Mesothelial cell of epicardium (in vitro differentiated cells): ENCODE measurements at places on chromosomes 11 and 22.

DNA sequence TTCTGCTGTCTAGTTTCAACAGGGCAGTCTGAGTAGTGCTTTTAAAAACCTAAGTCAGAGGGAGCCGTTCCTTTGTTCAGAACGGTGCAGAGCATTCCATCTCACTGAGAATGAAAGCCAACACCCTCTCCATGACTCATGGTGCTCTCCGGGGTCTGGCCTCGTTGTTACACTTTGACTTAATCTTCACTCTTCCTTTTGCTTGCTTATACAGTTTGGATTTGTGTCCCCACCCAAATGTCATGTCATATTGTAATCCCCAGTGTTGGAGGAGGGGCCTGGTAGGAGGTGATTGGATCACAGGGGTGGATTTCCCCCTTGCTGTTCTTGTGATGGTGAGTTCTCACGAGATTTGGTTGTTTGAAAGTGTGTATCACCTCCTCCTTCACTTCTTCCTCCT lies 292.2 kb downstream of the ST3GAL4 start:
- no peak overlapping the region for H3K27ac ChIP-seq
- H3K4me3 ChIP-seq, result no peak overlapping the region
- no peaks in the 10 kb centered on the region for H3K36me3 ChIP-seq
- no peaks in the 10 kb centered on the region for H3K4me1 ChIP-seq

- no peaks in the 10 kb centered on the region for H3K36me3 ChIP-seq
- no peak overlapping the region for H3K4me3 ChIP-seq
- H3K27me3 ChIP-seq, result peaks cover 29% of the 10 kb centered on the region
- DNase-seq, result no peak
- H3K27ac ChIP-seq, result no peak overlapping the region
- H3K4me1 ChIP-seq, result no peaks in the 10 kb centered on the region
These were observed 9.5 kb downstream of the MFNG start for GRCh38 chr22:37476389-37477329.

DNA sequence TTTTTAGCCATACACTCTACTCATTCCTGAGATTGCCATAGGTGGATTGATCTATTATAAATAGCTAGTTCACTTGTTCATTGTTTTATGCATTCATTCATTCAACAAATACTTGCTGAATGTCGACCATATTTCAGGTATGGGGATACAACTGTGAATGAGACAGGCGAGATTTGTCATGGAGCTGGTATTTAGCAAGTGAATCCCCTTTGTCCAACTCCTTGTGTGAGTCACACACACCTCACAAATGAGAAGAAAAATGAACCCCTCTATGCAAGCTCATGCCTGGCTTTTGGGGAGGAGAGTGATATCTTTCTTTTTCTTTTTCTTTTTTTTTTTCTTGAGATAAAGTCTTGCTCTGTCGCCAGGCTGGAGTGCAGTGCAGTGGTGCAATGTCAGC lies 1.8 kb upstream of the AMPD3 start:
- H3K27me3 ChIP-seq, result peaks cover 32% of the 10 kb centered on the region
- H3K4me1 ChIP-seq, result peaks cover 33% of the 10 kb centered on the region
- H3K27ac ChIP-seq, result no peak overlapping the region
- H3K36me3 ChIP-seq, result no peaks in the 10 kb centered on the region
- H3K4me3 ChIP-seq, result no peak overlapping the region

- H3K36me3 ChIP-seq, result no peaks in the 10 kb centered on the region
- no peaks in the 10 kb centered on the region for H3K27me3 ChIP-seq
- DNase-seq, result no peak
- peak overlapping the region; percentile 93 for H3K27ac ChIP-seq
- no peak overlapping the region for H3K4me3 ChIP-seq
These were observed 16.0 kb downstream of the TXN2 start for GRCh38 chr22:36465232-36466021.

DNA sequence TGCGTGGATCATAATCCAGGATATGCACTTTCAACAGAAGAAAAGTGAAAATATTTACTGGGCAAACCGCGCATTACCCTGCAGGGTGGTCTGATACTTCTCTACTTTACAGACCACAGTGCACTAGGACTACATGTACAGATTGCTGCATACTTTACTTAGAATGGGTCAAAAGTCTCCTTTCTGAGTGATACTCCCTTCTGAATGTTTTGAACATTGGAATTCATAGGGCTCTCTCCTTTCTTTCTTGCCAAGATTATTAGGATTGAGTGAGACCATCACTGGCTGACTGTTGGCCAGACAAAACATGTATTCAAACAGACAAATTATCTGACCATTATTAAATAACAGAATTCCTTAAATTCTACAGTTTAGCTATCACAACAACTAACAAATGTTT lies 6.6 kb upstream of the FIBIN start:
- no peak for DNase-seq
- H3K36me3 ChIP-seq, result peaks cover 8% of the 10 kb centered on the region
- no peaks in the 10 kb centered on the region for H3K27me3 ChIP-seq
- H3K4me1 ChIP-seq, result no peaks in the 10 kb centered on the region

- no peak overlapping the region for H3K27ac ChIP-seq
- DNase-seq, result no peak
- H3K36me3 ChIP-seq, result peaks cover 91% of the 10 kb centered on the region
- no peak overlapping the region for H3K4me3 ChIP-seq
These were observed 50.0 kb upstream of the CLTCL1 start for GRCh38 chr22:19341500-19341899.

GRCh38 chr11:57638005-57638781 lies 11.5 kb downstream of the YPEL4 start:
- H3K4me3 ChIP-seq, result peak overlapping the region; percentile 90
- H3K27me3 ChIP-seq, result no peaks in the 10 kb centered on the region
- DNase-seq, result peak; percentile 82
- peaks cover 1% of the 10 kb centered on the region for H3K36me3 ChIP-seq
- peaks cover 59% of the 10 kb centered on the region for H3K4me1 ChIP-seq

DNA sequence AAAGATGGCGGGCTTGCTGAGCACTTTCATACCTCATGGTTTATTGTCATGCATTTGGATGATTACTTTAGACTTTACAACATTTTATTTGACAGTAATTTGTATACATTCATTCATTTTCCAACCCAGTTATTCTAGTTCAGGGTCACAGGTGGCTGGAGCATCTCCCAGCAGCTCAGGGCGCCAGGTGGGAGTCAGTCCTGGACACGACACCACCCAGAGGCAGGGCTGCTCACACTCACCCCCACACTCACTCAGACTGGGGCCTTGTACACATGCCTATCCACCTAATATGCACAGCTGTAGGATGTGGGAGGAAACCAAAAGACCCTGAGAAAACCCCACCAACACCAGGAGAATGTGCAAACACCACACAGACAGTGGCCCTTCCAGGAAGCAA lies 123.9 kb downstream of the OPCML start:
- no peak overlapping the region for H3K27ac ChIP-seq
- no peak for DNase-seq
- peaks cover 5% of the 10 kb centered on the region for H3K4me1 ChIP-seq
- H3K4me3 ChIP-seq, result no peak overlapping the region
- no peaks in the 10 kb centered on the region for H3K36me3 ChIP-seq
- H3K27me3 ChIP-seq, result peaks cover 10% of the 10 kb centered on the region

DNA sequence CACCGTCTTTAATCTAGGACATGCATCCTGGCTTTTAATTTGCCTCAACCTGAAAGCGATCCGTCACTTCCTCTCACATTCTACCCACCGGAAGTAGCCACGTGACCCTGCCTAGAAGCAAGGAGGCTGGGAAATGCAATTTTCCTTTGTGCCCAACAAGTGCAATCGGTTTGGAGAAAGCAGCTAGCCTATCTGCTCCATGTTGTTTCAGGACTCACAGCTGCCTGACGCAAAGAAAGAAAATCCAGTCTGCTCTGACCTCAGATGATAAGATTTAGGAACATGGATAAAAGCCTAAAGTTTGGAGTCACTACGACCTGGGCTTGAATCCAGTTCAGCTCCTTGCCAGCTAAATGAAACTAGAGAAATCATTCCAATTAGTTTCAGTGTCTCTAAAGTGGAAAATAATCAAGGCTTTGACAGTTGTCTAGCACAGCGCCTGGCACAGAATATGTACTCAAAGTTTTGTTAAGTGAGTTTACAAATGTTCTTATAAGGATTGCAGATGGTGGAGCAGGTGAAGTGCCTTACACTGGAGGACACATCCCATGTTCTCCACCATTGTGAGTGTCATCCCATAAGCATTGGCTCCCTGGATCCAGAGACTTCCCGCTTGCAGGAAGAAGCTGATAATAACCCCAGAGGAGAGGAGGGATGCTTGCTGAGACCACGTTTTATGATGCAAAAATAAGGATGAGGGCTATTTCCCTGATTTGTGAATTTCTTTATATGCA lies 553.7 kb downstream of the MN1 start:
- H3K27ac ChIP-seq, result peak overlapping the region; percentile 58
- peaks cover 1% of the 10 kb centered on the region for H3K36me3 ChIP-seq

DNA sequence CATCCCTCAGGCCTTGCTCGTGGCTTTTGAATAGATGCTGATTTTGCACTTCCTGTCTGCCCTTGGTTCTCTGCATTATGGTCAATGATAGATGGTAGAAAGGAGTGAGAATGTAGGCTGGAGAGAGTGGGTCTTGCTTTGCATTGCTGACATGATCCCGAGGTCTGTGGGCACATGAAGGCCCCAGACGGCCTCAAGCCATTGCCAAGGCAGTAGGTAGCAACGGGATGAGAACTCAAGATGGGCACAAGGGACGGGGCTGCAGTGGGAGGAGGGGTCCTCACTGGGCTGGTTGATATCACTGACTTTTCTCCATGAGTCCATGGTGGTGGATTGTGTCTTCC lies 54.0 kb downstream of the GAB4 start:
- no peaks in the 10 kb centered on the region for H3K27me3 ChIP-seq
- H3K4me1 ChIP-seq, result no peaks in the 10 kb centered on the region
- H3K27ac ChIP-seq, result no peak overlapping the region
- no peak for DNase-seq
- no peaks in the 10 kb centered on the region for H3K36me3 ChIP-seq
- H3K4me3 ChIP-seq, result no peak overlapping the region

- peaks cover 28% of the 10 kb centered on the region for H3K4me1 ChIP-seq
- H3K36me3 ChIP-seq, result no peaks in the 10 kb centered on the region
- H3K4me3 ChIP-seq, result no peak overlapping the region
These were observed 76.1 kb downstream of the PRR5L start for GRCh38 chr11:36372101-36372771.

DNA sequence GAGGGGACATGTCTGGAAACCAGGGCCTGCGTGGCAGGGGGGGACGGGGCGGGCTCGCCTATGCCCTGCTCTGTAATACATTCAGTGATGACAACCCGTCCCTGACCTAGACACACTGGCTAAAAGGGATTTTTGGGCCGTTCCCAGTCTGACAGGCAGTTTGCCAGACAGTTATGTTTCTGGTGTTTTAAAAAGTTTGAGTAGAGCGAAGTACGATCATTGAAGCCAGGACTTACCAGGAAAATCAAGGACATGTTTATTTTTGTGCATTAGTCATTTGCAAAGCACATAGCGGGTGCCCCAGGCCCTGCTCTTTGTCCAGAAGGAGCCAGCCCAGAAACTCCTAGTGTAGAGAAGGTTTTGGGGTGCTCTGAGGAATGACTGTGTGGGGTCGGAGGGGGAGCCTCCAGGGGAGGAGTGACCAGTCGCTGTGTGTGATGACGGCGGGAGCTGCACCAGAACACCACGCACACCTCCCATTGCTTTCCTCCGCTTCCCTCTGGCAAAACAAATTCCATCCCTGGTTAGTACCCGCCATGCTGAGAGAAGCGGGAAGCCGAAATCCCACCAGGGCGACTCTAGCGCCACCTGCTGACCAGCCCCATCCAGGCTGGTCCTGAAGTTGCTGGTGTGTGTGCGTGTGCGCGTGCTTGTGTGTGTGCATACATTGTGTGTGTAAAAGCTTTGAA lies 50.8 kb downstream of the FBLN1 start:
- H3K4me3 ChIP-seq, result no peak overlapping the region
- peaks cover 35% of the 10 kb centered on the region for H3K4me1 ChIP-seq
- peak; percentile 58 for DNase-seq
- H3K27ac ChIP-seq, result peak overlapping the region; percentile 39
- peaks cover 54% of the 10 kb centered on the region for H3K36me3 ChIP-seq

- no peaks in the 10 kb centered on the region for H3K4me1 ChIP-seq
- no peak overlapping the region for H3K4me3 ChIP-seq
- no peaks in the 10 kb centered on the region for H3K36me3 ChIP-seq
- no peaks in the 10 kb centered on the region for H3K27me3 ChIP-seq
- H3K27ac ChIP-seq, result no peak overlapping the region
These were observed 48.7 kb downstream of the IGF2 start for GRCh38 chr11:2090172-2091111.

- peaks cover 9% of the 10 kb centered on the region for H3K36me3 ChIP-seq
- H3K4me3 ChIP-seq, result peak overlapping the region; percentile 78
- DNase-seq, result no peak
- no peaks in the 10 kb centered on the region for H3K27me3 ChIP-seq
- H3K27ac ChIP-seq, result peak overlapping the region; percentile 93
- peaks cover 60% of the 10 kb centered on the region for H3K4me1 ChIP-seq
These were observed 179.7 kb downstream of the IGLL1 start for GRCh38 chr22:23400286-23400981.

DNA sequence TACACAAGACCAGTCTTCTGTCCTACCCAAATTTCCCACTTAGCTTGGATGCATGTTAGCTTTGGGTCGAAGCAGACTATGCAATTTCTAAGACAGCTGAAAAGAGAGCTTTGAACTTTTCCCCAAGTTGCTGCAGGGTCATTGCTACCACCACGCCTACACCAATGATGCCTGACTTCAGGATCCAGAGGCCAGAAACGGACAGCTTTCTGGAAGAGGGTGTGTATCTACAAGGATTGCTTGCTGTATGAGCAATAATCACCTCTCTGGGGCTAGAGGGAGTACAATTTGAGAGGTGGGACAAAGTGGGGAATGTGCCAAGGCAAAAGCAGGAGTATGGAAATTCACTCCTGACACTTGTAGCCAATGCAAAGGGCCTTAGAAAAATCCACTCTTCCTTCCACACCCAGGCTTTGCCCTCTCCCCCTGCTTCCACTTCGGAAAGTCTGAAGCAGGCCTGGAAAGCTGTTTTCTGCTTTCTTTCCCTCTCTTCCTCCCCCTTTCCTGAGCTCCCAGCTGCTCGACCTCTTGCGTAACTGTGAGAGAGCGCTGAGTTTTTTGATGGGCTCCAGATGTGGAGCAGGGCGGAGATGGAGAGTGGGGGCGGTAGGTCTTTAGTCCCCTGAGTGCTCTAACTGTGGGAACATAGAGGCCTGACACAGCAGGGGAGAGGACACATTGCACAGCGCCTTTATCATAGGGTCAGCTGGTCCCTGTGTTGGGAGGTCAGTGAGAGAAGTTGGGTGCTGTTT lies 2.1 kb upstream of the PHLDB1 start:
- peaks cover 14% of the 10 kb centered on the region for H3K36me3 ChIP-seq
- peak overlapping the region; percentile 15 for H3K4me3 ChIP-seq
- H3K27ac ChIP-seq, result peak overlapping the region; percentile 76
- peaks cover 53% of the 10 kb centered on the region for H3K4me1 ChIP-seq
- peaks cover 23% of the 10 kb centered on the region for H3K27me3 ChIP-seq
- DNase-seq, result no peak

- H3K4me1 ChIP-seq, result no peaks in the 10 kb centered on the region
- H3K27ac ChIP-seq, result no peak overlapping the region
- DNase-seq, result no peak
- no peaks in the 10 kb centered on the region for H3K27me3 ChIP-seq
- peaks cover 35% of the 10 kb centered on the region for H3K36me3 ChIP-seq
- H3K4me3 ChIP-seq, result no peak overlapping the region
These were observed 53.3 kb downstream of the ARHGAP8 start for GRCh38 chr22:44805711-44806110.

GRCh38 chr11:89545691-89546090 lies 54.5 kb upstream of the NOX4 start:
- no peak for DNase-seq
- H3K27me3 ChIP-seq, result no peaks in the 10 kb centered on the region
- no peak overlapping the region for H3K4me3 ChIP-seq
